ENCODE measurements at places on chromosomes 3 and 15.

- DNase-seq = no peak
These were observed 6.4 kb downstream of the CHRD start for GRCh38 chr3:184386047-184386806.

GRCh38 chr15:74835312-74835823 lies 7.6 kb downstream of the ULK3 start:
- DNase-seq = peak; percentile 61

GRCh38 chr3:11583638-11584046 lies 60.1 kb downstream of the VGLL4 start:
- no peak for DNase-seq

DNA sequence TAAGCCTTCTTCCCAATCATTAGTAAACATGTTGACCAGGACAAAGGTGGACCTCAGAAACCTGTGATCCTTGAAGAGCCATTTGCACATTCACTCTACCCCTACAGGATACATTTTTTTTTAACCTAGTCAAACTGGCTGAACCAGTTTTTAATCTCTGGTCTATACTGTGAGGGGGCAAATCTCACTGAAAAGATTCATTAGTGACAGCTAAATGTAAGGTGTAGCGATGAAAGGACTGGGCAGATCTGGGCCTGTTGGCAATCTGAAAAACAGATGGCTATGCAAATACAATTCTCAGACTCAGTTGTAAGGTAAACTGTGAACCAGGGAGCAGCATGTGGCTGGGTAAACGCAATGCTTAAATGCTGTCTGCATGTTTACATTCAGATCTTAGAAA lies 75.6 kb upstream of the SNTN start:
- DNase-seq = no peak

- DNase-seq = no peak
These were observed 10.0 kb downstream of the ARMC8 start for GRCh38 chr3:138197058-138197457.

DNA sequence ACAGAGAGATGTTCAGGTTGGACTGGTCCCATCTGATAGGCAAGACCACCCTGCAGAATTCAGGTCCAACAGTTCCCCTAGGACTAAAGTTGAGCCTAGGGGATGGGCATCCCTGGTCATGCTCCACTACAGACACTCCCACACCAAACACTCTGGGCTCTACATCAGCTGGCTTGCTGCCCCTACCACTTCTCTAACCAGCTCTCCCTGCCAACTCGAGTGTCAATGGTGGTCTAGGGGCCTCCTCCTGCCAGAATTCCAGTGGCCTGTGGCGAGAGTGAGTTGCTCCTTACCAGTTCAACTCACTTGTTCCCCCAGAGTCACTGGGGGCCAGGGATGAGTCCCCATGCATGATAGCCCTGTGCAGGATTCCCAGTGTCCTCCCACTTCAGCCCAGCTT lies 316.2 kb upstream of the PPP2R3A start:
- no peak for DNase-seq

GRCh38 chr3:131396170-131396569 lies 14.6 kb downstream of the NUDT16 start:
- DNase-seq = no peak
